ENCODE measurements at places on chromosomes 3 and 15.

GRCh38 chr15:65306551-65306950 is 2.1 kb downstream of the RNU5B-1 start:
- DNase-seq: no peak

- DNase-seq: no peak
Measured at GRCh38 chr3:143442814-143443447, 323.4 kb downstream of the CHST2 start.

DNA sequence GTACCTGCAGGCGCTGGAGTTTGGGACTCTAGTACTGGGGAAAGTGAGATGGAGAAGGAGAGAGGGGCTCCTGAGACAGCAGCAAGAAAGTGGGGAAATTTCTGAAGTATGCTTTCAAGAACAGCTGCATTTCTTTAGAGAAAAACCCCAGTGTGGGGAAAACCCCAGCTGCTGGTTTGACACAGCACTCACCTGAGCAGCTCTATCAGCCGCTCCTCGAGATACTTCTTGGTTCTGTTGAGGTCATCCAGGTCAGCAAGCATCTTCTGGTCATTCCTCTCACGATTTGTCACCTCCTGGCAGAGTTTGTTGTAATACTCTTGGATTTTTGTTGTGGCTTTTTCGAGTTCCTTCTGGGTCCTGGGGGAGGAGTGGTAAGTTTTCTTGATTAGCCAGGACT is 18.8 kb downstream of the CXCR6 start:
- DNase-seq: no peak

GRCh38 chr3:64179249-64179648 is 46.0 kb downstream of the PRICKLE2 start:
- no peak for DNase-seq

Data from NCI-H1930 (cell line).